ENCODE measurements at places on chromosomes 16 and 17. TPM values are rescaled to one million over a fixed set of nuclear protein-coding genes. Genes with fewer than 3 reads are reported as not detected.

- DNase-seq, result no peak
These were observed 38.7 kb upstream of the SLC38A10 start for GRCh38 chr17:81333616-81334368.

- DNase-seq, result no peak
These were observed 46.5 kb downstream of the VAT1L start for GRCh38 chr16:77834635-77835540.

GRCh38 chr17:82113941-82114340 lies 15.9 kb upstream of the FASN start:
- DNase-seq, result no peak

Gene ABCA8
- total RNA-seq, result not detected

GRCh38 chr16:85481206-85481605 lies 131.9 kb upstream of the GSE1 start:
- no peak for DNase-seq
